ENCODE measurements at places on chromosomes 6 and 20. TPM values are rescaled to one million over a fixed set of nuclear protein-coding genes. Genes with fewer than 3 reads are reported as not detected.

DNA sequence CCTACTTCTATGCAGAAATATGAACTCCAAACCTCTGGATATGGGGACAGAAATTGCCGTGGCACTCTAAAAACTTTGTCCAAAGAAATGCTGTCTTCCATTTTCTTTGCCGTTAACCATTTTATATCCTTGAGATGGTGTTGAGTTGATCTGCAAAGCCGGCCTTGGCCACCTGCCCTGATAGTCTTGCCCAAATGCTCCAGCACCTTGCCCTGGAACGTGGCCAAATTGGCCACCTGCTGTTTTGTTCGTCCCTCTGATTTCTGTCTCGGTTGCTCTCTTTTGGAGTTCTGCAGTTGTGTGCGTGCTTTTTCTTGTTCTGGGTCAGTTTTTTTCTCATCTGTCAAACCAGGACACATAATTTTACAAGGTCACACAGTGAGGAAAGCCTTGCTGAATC is 239.7 kb upstream of the GMDS start:
- DNase-seq: no peak

- no peak for DNase-seq
These were observed 155.6 kb downstream of the ZFP64 start for GRCh38 chr20:52035977-52036376.

GRCh38 chr20:58669287-58670006 is 18.4 kb downstream of the STX16 start:
- DNase-seq: no peak

The HLA-DPA1 gene
- total RNA-seq: not detected

The GJA10 gene
- not detected for total RNA-seq

The C6orf141 gene
- total RNA-seq: not detected

- DNase-seq: no peak
These were observed 79.8 kb upstream of the LOC128125822 start for GRCh38 chr6:63492476-63492875.

The RAB44 gene
- total RNA-seq: not detected

DNA sequence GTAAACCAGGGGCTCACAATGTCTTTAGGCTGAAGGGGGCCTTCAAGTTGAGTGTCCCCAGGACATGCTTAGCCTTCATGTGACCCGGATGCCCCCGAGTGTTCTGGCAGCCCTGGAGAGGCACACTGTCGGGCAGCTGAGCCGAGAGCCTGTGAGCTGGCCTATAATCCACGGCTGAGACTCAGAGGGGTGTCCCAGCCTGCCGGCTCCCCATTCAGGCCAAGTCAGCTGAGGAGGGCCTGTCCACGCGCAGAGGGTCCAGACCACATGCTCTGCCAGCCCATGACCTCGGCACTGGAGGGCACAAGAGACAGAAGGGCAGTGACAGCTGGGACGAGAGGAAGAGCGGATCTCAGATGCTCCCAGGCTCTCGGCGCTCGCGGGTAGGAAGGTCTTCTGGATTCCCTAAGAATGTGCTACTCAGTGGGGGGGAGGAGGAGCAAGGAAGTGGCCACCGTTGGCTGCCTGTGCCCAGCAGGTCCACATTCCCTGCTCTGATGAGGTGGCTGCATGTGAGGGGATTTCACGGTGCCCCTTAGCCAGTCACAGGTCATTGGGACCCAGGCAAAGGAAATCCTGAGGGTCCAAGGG is 224.7 kb downstream of the NRN1 start:
- DNase-seq: no peak
